ENCODE measurements at places on chromosomes 2 and 18.

- DNase-seq: no peak
These were observed 3.1 kb downstream of the ANXA4 start for GRCh38 chr2:69745035-69745434.

DNA sequence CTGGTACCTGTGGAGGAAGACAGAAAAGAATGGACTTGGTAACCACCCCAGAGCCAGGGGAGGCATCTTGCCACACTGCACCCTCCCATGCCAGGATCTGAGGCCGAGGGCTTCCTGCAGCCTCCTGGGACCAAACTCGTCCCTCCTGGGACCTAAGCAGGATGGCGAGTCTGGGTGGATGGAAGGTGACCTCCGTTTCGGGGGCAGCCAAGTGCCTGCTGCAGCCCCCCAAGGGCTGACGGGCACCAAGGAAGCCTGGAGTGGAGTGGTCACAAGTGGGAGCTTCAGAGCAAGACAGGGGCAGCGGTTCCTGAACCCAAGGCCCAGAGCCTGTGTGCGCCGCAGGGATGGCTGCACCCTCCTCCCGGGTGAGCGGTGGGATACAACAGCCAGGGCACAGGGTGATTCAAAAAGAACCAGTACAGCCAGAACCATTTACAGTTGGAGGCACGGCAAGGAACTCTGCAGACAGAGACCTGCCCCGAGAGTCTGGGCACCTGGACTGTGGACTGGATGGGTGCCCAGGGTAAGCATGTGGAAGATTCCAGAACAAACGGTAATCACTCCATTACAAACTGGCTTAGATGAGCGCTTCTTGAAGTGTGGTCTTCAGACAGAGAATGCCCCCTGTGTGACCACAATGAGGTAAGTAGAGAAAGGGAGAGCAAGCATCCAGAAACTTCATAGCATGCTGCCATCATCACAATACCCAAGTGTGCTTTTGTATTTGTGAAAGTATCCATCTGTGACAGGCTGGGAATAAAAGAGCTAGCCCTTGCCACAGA, 12.1 kb downstream of the HS1BP3 start:
- DNase-seq: no peak

DNA sequence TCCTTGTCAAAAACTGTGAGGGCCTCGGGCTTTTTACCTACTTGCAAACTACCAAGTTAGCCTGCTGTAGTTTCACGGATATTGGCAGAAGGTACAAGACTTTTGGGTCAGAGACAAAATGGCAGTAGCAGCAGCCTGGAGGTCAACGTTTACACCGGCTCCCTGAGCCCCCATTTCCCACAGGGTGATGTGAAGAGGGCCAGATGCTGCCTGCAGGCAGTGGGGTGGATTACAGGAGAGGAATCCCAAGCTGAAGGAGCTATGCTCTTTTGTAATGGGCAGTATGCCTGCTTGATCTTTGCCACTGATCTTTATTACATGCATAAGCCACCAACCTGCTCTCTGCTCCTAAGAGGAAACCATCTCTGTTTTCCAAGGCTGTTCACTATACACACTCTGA, 29.5 kb upstream of the SP5 start:
- no peak for DNase-seq

DNA sequence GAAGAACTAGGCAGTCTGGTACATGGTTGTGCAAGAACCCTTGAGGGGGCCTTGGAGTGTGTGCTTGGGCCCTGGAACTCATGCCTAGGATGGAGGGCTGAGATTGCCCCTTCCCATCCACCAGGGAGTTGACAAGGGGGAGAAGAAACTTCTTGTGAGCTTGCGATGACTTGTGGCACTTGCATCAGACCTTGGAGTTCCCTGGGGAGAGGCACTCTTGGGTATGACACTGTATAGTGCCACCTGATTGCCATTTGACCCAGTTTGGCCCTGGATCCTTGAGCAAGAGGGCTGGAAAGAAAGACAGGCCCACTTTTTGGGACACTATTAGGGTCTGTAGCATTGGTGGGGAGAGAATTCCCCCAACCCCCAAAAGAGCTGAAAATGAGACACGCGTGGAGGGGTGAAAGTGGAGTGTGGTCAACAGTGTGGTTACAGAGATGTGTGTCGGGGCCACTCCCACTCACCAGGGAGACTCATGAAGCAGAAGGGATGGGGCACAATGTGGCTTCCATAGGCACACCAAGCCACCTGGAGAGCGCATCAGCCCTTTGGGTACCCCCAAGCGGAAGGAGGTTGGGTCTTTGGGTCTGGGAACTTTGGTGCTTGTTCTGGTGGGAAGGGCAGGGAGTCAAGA, 101.3 kb downstream of the MSH2 start:
- DNase-seq: no peak

DNA sequence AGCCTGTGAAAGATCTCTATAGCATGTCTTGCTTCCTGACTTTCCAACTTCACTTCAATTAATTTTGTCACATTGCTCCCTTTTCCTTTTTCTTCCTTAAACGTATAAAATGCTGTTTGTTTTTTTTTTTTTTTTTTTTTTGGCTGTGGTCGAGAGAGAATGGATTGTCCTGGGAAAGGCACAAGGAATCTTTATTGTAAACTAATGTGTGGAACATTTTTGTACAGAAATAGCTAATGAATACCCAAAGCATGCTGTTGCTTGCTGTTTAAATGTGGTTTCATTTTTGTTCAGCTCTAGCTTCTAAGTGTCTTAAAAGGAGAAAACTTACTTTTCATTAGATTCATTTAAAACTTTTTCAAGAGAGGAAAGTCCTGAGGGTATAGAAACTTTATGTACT, 105.5 kb downstream of the GPD2 start:
- DNase-seq: no peak

GRCh38 chr2:178723786-178724346, 83.4 kb downstream of the TTN start:
- no peak for DNase-seq

GRCh38 chr2:15059870-15060512, 427.5 kb downstream of the LRATD1 start:
- DNase-seq: no peak

DNA sequence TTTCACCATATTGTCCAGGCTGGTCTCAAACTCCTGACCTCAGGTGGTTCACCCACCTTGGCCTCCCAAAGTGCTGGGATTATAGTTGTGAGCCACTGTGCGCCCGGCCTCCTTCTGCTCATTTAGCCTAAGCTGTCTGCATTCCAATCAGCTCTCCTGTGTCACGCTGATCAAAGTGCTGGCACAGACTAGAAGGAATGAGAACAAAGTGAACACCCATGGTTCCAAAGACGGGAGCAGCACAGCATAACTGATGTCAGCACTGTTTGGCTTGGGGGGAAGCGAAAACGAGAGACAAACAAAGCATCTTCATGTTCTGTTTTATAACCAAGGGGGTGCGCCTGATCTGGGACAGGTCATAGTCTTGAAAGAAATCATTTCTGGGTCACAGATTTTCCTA, 43.3 kb downstream of the DIPK1C start:
- DNase-seq: no peak

GRCh38 chr2:68156419-68156818, 1.3 kb upstream of the PNO1 start:
- no peak for DNase-seq

- no peak for DNase-seq
These were observed 34.9 kb downstream of the LRRTM4 start for GRCh38 chr2:77487074-77487803.

- DNase-seq: no peak
These were observed 7.1 kb downstream of the PPP1R1C start for GRCh38 chr2:181992776-181993175.
